WTC11 (cell line): ENCODE measurements at places on chromosomes 4 and X. TPM values are rescaled to one million over a fixed set of nuclear protein-coding genes. Genes with fewer than 3 reads are reported as not detected.

- no peak for DNase-seq
Measured at GRCh38 chrX:129493643-129494042, 29.6 kb downstream of the SMARCA1 start.

- no peak for DNase-seq
Measured at GRCh38 chr4:1616557-1616930, 67.6 kb downstream of the FAM53A start.

DNA sequence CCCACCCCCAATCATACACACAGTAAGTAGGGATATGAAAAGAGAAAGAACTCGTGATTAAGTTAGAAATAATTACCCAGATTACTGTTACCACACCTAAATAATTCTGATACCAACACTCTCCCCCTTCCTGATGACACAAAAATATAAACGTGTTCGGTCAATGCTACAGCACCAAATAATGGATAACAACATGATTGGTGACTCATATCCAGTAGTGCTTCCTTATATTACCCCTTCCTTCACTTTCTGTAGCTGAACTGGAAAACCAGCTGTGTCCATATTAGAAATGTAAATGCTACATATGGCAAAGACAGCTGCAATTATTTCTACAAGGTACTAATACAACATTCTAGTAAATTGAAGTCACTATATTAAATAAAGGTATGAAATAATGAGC is 20.8 kb downstream of the EIF4E start:
- DNase-seq, result no peak

GRCh38 chr4:84778041-84778440 is 188.4 kb downstream of the WDFY3 start:
- DNase-seq, result no peak

- no peak for DNase-seq
Measured at GRCh38 chr4:99859618-99860017, 34.6 kb downstream of the LAMTOR3 start.

DNA sequence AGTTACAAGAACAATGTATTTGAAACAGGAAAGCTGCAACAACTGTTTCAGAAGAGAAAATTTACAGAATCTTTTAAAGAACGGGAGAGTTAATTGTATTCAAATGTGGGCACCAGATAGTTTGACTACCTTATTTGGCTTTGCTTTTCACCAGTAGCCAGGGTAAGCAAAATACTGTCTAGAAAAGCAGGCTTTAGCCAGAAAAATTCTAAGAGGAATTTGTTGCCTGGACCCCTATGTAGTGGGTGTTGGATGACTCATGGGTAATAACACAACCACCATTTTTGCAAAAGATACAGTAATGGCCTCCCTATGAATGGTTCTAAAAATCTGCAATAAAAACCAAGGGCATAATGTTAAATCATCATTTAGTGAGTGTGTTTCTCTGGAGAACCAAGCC is 233.4 kb upstream of the ANXA3 start:
- no peak for DNase-seq

DNA sequence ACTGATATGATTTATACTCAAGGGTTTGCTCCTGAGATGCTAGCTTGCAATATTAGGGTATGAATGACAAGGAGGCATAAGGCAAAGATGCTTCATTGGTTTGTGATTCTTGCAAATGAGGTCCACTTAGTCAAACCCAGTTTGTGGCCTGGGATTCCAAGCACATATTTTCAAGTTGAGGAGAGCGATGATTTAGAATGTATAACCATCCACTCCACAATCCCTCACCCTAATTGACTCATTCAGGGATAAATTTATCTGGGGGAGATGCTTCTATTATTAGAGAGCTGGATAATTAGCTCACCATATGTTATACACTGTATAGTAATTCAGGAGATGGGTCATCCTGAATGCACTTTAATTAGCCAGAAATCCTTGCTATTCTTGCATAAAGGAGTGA is 118.3 kb upstream of the PUDP start:
- no peak for DNase-seq

DNA sequence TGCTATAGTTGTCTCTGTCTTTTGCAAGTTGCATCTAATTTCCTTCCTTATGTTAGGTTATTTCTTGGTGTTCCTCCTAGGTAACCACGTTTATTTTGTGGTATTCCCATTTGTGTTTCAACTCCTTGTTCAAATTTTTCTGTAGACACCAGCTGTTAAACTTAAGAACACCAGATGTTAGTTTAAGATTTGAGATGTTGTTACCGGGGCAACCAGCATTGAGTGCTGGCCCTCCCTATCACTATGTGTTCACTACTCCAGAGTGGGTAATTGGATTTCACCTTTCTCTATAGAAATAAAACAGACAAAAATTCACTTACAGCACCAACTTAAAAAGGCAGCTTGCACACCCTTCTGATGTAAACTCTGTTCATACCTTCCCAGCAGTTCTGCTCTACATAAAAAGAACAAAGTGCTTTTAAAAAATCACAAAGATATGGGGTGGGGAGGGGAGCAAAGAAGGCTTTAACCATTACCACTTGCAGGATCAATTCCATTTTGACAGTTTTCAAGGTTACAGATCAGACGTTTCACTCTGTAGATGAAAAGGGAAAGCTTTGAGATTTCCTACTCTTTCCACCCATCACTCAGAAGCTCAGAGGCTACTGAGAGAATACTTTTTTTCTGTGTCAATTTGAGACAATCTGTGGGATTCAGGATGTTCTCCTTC is 82.9 kb downstream of the DKK2 start:
- DNase-seq, result no peak

The UCP1 gene
- total RNA-seq, result 0.15 to 0.73 TPM (median 0.48 TPM) in 3 replicates

The SORBS2 gene
- total RNA-seq, result 29.5 to 44.5 TPM (median 31.4 TPM) in 3 replicates

The CXXC4 gene
- 2.4 to 3.3 TPM (median 2.8 TPM) in 3 replicates for total RNA-seq
